ENCODE measurements at places on chromosomes 3 and 15.
A peak's percentile ranks its signal among the peaks of the same experiment; 100 is the strongest.

DNA sequence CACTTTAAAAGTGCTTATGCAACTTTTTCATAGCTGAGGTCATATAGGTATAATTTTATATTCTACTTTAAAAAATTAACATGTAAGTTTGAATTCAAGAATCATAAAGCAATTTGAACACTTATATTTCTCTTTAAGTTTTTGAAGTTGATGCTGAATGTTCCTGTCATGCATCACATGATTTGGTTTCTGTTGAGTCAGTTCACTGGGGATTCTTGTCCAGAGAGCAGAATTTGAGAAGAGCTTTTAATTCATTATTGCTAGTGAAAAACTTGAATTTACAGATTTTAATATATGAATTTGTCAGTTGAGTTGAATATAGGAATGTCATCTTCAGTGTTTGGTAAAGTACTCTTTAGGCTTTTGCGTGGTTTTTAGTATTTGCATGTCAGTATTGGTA is 7.9 kb downstream of the SLC25A26 start:
- DNase-seq = no peak

DNA sequence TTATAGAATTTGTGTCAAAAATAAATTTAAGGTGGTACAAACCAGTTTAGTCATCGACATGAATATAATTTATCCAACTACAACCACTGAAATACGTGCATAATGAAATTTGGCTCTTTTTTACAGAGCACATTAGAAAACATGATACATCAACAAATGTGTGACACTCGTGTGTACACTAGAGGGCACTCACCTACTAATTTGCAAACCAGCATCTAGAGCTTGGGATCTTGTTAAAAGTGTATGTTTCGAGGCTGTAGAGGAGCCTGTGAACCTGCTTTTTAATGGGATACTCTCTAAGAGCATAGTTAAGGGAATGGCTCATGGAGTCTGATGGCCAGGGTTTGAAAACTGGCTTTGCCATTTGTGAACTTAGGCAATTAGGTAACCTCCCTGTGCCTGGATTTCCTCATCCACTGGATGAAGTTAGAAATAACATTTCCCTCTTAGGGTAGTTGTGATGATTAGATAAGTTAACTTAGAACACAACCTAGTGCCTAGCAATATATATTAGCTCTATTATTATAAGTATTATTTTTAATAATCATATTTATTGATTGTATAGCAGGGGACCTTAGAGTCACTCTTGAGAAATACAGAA is 8.8 kb upstream of the CPOX start:
- no peak for DNase-seq

DNA sequence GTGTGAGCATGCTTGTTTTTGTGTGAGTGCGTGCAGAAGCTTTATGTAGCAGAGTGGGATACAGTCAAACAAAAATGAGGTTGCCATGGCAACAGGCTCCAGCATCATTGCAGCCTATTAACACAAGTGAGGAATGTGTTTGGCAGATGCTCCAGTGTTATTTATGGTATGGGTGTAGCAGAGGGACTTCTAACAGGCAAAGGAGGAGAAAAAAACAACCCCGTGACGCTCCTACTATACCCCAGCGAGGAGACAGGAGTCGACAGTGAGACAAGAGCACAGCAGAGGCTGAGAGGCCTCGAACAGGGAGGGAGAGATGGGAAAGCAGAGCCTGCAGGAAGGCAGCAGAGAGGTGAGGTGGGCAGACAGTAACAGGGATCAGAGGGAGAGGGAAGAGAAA is 4.9 kb downstream of the ADCY5 start:
- DNase-seq = no peak

DNA sequence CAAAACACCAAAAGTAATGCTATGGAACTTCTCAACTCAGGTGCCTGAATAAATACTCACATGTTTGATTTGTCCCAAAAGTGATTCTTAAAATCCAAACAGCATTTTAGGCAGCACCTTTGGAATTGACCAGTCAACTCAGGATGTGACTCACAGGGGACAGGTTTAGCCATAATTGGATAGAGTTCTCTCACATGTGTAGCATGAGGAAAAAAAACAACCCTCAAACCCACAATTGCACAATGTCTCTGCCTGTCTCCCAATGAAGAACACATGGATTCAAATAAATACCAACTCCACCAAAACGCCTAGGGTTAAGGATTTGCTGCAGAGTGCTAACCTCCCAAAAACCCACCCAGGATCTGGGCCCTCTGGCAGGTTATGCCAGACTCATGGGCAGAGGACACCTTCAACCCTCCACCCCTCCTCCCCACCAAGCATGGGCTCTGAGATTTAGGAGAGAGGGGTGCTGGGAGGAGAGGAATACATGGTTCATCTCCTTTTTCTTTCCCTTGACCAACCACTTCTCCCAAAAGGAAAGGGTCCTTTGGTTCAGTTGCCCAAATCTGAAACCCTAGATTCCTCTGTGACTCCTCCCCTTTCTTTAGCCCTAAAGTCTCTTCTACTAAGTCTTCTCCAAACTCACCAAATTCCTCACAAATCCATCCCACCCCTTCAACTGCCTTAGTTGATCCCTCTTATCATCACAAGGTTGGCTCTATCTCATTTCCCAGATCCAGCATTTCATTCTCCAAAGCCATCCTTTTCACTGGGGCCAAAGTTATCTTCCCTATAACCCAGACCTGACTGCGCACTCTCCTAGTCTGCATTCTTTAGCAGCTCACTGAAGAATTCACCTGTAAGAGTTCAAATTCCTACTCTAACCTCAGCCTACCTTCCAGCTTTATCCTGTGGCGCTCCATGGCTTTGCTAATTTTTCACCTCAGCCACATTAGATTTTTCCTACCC is 7.7 kb downstream of the RYK start:
- DNase-seq = no peak

DNA sequence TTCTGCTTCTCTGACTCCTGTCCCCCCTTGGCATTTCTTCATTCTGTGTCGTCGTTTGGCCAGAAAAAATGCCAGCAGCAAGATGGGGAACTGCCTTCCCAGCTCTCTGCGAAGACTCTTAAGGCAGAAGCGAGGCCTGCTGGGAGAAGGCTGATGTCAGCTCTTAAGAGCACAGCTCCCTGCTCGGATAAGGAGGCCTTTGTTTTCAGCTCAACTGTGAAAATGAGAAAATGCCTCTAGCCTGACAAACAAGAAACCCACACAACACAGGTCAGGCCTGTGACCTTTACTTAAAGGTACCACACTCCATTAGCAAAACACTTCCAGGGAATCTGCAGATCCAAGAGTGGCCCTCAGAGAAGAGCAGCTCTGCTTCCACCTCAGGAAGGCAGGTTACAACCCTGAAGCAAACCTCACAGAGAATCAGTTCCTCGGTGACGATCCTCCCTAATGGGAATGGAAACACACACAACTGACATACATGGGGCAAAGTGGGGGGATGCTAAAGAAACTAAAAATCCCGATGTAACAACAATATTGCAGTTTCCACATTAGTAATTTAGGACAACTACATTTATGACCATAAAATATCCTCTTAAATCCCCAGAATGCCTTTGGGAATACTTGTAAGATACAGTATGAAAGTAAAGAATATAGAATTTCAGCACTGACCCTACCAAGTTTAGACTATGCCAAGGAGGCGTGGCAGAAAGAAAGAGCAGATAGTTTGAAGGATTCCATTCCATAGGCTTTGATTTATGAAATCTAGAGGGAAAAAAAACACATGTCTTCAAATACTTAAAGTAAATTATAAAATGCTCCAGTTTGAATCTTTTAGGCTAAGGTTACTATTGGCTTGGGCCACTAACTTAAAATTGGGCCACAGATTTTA is 52.1 kb downstream of the VGLL4 start:
- DNase-seq = peak; percentile 89

DNA sequence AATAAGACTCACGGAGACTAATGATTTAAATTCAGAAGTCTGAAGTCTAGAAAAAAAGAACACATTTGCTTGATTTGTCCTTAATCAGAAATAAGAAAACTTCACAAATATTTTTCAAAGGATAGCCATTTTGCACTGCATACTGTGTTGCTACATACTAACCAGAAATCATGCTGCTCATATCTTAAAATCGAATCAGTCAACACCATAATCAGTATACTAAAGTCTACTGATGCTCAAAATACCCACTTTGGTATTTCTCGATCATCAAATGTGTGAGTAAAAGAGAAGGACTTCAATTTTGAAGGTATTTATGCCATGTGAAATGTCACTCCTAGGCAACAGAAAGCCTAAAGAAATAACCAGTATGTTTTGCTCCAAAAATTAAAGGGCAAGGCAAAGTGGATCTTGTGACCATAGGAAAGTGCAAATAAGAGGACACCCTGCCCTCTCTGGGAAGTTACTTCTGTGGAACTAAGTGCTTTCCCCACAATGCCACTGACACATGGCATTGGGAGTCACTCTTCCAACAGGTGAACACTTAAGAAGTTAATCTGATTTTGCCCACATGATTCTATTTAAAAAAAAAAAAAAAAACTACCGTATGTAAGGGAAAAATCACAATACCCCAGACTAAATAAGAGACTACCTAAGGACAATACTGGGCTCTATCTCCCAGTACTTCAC is 2.7 kb downstream of the LRIG1 start:
- no peak for DNase-seq

GRCh38 chr3:21694506-21694905 is 56.5 kb downstream of the ZNF385D start:
- DNase-seq = no peak

DNA sequence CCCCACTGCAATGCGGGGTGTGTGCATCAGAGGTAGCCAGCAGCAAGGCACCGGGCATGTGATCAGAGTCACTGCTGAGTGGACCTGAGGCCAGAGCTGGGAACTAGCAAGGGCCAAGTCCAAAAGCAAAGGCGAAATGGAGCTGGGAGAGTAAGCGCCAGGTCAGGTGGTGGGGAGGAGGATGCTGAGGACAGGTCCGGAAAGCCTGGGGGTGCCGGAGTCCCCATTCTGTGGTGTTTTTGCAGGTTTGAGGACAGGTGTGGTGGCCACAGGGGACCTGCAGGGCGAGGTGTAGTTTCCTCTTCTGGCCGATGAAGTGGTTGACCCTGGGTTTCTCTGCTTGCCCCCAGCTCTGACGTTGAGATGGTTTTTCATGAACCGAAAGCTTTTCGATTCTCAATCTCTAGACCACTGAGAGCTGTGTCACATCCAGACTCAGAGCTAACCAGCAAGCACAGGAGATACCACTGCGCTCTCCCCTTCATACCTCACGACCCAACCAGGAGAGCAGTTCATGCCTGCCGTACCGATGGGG is 35.0 kb upstream of the HES1 start:
- no peak for DNase-seq

GRCh38 chr3:154029926-154030325 is 91.3 kb upstream of the ARHGEF26 start:
- no peak for DNase-seq
